Activated CD4-positive, alpha-beta T cell treated with anti-CD3 and anti-CD28 coated beads, Interleukin-2, amount 10 ng/mL, durations not matched to agents 7 days and 5 days (primary cell): ENCODE measurements at places on chromosomes 11 and 22. TPM values are rescaled to one million over a fixed set of nuclear protein-coding genes. Genes with fewer than 3 reads are reported as not detected.
A peak's percentile ranks its signal among the peaks of the same experiment; 100 is the strongest.

The OR8D1 gene
- not detected for total RNA-seq

The RIMBP3B gene
- total RNA-seq: 1.1 TPM

The OR2AG1 gene
- not detected for total RNA-seq

The PACSIN3 gene
- 2.2 TPM for total RNA-seq

The OR8I2 gene
- not detected for total RNA-seq

The MS4A6E gene
- not detected for total RNA-seq

The B3GAT1 gene
- 1.6 TPM for total RNA-seq

The ZNRF3 gene
- 0.72 TPM for total RNA-seq

The FADS1 gene
- total RNA-seq: 25.7 TPM

The RFPL2 gene
- total RNA-seq: 0.30 TPM

- H3K36me3 ChIP-seq: no peaks in the 10 kb centered on the region
- no peaks in the 10 kb centered on the region for H3K27me3 ChIP-seq
- no peak for DNase-seq
- no peak overlapping the region for H3K27ac ChIP-seq
- no peaks in the 10 kb centered on the region for H3K4me1 ChIP-seq
Measured at GRCh38 chr11:86464509-86465221, 90.0 kb downstream of the CCDC81 start.

GRCh38 chr22:47230251-47230650 lies 467.8 kb downstream of the TBC1D22A start:
- no peak overlapping the region for H3K4me3 ChIP-seq
- no peaks in the 10 kb centered on the region for H3K4me1 ChIP-seq
- DNase-seq: no peak
- H3K36me3 ChIP-seq: no peaks in the 10 kb centered on the region
- peaks cover 3% of the 10 kb centered on the region for H3K27me3 ChIP-seq
- no peak overlapping the region for H3K27ac ChIP-seq

GRCh38 chr22:31584804-31585160 lies 77.2 kb downstream of the PISD start:
- no peak for DNase-seq
- H3K27me3 ChIP-seq: no peaks in the 10 kb centered on the region
- H3K4me3 ChIP-seq: no peak overlapping the region

GRCh38 chr11:7577291-7578190 lies 63.7 kb downstream of the PPFIBP2 start:
- DNase-seq: peak; percentile 42
- H3K4me1 ChIP-seq: peaks cover 39% of the 10 kb centered on the region
- peak overlapping the region; percentile 70 for H3K27ac ChIP-seq
- no peaks in the 10 kb centered on the region for H3K36me3 ChIP-seq
- H3K4me3 ChIP-seq: peak overlapping the region; percentile 8

- H3K4me1 ChIP-seq: no peaks in the 10 kb centered on the region
- DNase-seq: no peak
- no peak overlapping the region for H3K4me3 ChIP-seq
- H3K27me3 ChIP-seq: peaks cover 2% of the 10 kb centered on the region
- no peak overlapping the region for H3K27ac ChIP-seq
Measured at GRCh38 chr11:110032957-110033570, 60.1 kb upstream of the ZC3H12C start.

DNA sequence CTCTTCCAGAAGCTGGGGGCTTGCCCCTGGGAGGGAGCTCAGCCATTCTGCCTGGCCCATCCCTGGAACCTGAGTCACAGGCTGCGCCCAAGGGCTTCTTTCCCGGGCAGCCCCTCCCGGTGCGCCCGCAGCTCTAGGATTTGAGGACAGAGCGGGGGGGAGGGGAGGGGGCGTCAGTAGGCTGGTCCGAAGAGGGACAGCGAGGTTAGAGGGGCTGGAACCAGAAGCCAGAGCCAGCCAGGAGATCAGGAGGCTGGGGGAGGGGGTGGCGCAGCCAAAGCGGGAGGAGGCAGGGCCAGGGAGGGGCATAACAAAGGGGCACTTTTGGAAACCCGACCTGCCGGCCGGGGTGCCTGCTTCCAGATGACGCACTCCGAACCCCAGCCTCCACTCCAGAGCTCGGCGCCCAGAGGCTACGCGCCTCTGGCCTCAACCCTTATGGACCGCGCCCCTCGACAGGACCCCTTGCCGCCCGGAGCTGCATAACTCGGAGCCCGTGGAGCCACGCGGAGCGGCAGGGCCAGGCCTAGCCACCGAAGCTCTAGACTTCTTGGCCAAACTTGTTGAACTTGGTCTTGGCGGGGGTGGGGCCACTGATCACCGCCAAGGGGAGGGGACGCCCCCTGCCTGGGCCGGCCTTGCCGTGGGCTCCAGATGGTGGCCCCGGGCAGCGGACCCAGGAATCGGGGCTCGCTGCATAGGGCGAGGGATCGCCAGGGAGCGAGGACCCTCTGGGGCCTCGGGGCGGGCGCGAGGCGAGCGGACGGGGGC lies 744 bp downstream of the PACSIN3 start:
- peak overlapping the region; percentile 34 for H3K4me3 ChIP-seq
- peaks cover 13% of the 10 kb centered on the region for H3K4me1 ChIP-seq
- H3K27ac ChIP-seq: no peak overlapping the region

- H3K4me1 ChIP-seq: no peaks in the 10 kb centered on the region
- DNase-seq: no peak
- no peaks in the 10 kb centered on the region for H3K36me3 ChIP-seq
- no peak overlapping the region for H3K27ac ChIP-seq
- peaks cover 23% of the 10 kb centered on the region for H3K27me3 ChIP-seq
Measured at GRCh38 chr11:12951376-12951775, 57.7 kb upstream of the RASSF10 start.

GRCh38 chr11:69337211-69337721 lies 43.3 kb downstream of the MYEOV start:
- H3K27me3 ChIP-seq: peaks cover 5% of the 10 kb centered on the region
- DNase-seq: peak; percentile 26
- H3K27ac ChIP-seq: peak overlapping the region; percentile 68
- H3K4me3 ChIP-seq: no peak overlapping the region
- H3K36me3 ChIP-seq: peaks cover 5% of the 10 kb centered on the region
- H3K4me1 ChIP-seq: peaks cover 25% of the 10 kb centered on the region

DNA sequence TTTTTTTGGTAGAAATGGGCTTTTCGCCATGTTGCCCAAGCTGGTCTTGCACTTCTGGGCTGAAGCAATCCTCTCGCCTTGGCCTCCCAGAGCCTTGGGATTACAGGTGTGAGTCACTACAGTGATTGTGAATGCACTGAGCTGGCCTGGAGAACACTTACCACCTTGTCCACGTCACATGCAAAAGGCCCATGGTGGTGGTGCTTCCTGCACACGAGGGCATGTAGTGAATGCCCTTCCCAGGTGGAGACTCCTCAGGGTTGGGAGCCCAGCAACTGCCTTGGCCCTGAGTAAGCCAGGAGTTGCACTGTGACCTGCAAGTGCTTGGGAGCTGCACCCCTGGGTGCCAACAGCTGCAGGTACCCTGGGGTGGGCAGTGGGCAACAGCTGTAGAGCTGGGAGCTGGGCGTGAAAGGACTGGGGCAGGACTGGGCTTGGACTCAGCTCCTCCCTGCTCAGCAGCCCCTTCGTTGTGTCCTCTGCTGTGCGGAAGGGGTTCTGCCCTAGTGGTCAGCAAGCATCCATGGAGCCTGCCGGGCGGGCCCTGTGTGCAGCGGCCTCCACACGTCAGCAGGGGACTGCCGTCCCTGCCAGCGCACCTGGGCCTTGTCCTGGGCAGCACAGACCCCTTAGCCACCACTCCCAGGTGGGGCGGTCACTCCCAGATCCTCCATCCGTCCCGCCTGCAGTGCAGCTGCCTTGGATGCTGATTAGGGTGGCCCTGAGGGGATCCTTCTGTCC lies 9.3 kb upstream of the ADORA2A start:
- peaks cover 2% of the 10 kb centered on the region for H3K36me3 ChIP-seq
- peaks cover 9% of the 10 kb centered on the region for H3K4me1 ChIP-seq
- H3K4me3 ChIP-seq: no peak overlapping the region
- H3K27ac ChIP-seq: no peak overlapping the region

DNA sequence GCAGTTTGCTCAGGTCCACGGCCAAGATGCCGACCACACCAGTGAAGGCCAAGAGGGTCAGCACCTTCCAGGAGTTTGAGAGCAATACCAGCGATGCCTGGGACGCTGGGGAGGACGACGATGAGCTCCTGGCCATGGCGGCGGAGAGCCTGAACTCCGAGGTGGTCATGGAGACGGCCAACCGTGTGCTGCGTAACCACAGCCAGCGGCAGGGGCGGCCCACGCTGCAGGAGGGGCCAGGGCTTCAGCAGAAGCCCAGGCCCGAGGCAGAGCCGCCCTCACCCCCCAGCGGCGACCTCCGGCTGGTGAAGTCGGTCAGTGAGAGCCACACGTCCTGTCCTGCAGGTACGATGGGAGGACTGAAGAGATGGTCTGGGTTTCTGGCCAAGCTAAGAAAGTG lies 31.0 kb downstream of the TBC1D22A start:
- H3K4me1 ChIP-seq: peaks cover 45% of the 10 kb centered on the region
- H3K27me3 ChIP-seq: no peaks in the 10 kb centered on the region
- DNase-seq: no peak
- peaks cover 47% of the 10 kb centered on the region for H3K36me3 ChIP-seq
- no peak overlapping the region for H3K27ac ChIP-seq

- H3K27ac ChIP-seq: peak overlapping the region; percentile 85
- no peak for DNase-seq
- peaks cover 54% of the 10 kb centered on the region for H3K4me1 ChIP-seq
Measured at GRCh38 chr11:46330563-46331281, 16.5 kb upstream of the DGKZ start.

GRCh38 chr11:69319255-69320106 lies 25.5 kb downstream of the MYEOV start:
- peaks cover 7% of the 10 kb centered on the region for H3K4me1 ChIP-seq
- no peak overlapping the region for H3K4me3 ChIP-seq
- DNase-seq: no peak
- H3K36me3 ChIP-seq: no peaks in the 10 kb centered on the region
